ENCODE measurements at places on chromosomes 13 and 19.
A peak's percentile ranks its signal among the peaks of the same experiment; 100 is the strongest.

DNA sequence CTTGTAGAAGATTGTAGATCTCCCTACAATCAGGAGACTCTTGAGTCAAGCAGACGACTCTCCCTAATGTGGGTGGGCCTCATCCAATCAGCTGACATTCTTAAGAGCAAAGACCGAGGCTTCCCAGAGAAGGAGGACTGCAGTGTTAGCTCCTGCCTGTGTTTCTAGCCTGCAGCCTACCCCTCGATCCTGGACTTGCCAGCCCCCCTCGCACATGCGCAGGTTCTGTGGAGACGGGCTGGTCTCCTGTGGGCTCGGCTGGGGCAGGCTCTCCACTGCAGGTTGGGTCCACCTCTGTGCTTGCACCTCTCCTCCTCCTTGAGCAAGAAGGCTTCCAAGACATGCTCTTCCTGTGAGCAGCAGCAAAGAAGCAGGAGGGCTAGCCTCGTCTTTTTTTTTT, 185.2 kb upstream of the SOX1 start:
- DNase-seq = no peak

DNA sequence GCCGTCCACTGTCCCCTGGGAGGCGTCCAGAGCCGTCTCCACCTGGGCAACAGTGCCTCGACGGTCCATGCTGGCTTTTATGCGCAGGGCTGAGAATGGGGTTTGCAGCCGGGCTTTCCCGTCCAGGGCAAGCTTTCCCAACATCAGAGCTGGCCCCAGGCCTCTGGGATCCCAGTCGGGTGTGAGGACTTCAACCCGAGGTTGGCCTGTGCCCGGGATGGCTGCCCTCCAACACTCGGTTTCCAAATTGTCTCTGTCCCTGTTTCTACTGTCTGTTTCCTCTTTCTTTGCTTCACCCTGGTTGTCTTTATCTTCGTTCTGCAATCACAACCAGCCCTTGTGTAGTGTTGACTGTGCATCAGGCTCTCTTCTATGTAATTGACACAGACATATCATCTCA, at the start of gene IFNL4:
IFNL4 (minus strand) TSS at position 51 of the 400 bp plus-strand sequence.
- no peak for DNase-seq

- no peak for DNase-seq
Observed at GRCh38 chr19:2416321-2417097, 10.9 kb downstream of the TIMM13 start.

DNA sequence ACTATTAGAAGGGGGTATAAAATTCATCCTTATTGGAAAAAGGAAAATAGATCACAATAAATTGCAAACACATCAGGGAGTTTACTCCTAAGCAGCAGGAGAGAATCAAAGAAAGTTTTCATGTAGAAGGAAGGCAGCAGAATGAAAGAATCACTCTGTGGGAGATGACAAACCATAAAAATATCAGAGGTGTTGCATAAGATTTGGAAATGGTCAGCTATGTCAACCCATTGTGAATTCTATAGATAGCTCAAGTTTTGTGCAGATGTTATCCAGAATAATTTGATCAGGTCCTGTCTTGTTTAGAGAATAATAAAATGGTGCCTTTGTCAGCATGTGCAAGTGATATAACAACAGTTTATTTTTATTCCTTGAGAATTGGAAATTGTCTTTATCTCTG, 622.4 kb downstream of the DCT start:
- DNase-seq = no peak

GRCh38 chr13:95485045-95485517, 67.4 kb upstream of the CLDN10 start:
- no peak for DNase-seq

GRCh38 chr19:4015705-4016402, 8.3 kb downstream of the PIAS4 start:
- DNase-seq = no peak

DNA sequence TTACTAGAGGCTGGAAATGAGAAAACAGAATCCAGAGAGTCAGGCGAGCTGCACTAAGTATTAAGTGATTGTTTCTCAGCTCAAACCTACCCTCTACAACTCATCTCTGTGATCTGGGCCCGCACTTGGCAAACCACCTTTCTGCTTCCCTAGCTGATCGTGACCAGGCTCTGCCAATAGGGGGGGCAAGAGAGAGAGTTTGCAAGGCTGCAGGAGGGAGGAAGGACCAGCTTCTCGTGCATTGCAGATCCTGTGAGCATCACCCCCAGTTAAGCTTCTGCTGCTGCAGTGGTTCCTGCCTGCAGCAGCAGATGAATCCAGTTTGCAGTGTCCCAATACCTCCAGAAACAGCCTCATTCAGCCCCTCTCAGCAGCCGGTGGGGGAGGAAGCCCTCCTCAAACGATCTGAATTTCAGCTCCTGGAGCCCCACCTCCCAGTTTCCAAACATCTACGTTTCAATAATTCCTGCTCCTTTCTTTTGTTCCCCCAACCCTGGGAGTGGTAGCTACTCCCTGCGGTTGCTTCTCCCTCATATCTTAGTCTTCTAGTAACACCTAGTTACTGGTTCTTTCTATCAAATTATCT, 20.0 kb downstream of the XRCC1 start:
- no peak for DNase-seq

DNA sequence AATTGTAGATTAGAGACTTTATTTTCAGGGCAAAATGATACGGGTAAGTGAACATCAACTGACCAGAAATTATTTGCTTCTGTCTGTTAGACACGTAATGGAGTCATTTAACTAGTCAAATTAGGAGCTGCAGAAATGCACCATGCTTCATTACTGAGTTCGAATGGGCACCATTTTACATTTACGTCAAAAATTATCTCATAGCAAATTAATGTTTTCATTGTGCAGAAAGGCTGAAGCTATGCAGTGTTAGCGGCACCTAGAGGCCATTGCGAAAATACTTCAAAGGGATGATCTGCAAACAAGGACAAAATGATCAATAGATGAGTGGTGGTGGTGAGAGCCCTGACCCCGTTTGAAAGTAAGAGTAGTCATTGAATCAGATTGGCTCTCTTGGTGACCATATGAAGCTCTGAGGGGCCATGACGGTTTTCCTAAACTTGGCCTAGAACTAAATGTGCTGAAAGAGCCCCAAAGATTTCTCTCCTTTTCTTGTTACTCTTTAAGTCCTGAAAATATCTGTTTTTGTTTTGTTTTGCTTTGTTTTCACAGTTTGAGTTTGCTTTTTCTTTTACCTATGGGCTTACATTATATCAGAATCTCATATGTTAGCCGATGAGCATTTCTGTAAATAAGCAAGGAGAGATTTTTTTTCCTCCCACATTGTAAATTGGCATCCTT, 277.9 kb downstream of the ZNF536 start:
- no peak for DNase-seq

- no peak for DNase-seq
Observed at GRCh38 chr19:10895920-10896319, 24.6 kb downstream of the CARM1 start.

GRCh38 chr13:98970330-98970729, 7.5 kb downstream of the DOCK9 start:
- DNase-seq = no peak

DNA sequence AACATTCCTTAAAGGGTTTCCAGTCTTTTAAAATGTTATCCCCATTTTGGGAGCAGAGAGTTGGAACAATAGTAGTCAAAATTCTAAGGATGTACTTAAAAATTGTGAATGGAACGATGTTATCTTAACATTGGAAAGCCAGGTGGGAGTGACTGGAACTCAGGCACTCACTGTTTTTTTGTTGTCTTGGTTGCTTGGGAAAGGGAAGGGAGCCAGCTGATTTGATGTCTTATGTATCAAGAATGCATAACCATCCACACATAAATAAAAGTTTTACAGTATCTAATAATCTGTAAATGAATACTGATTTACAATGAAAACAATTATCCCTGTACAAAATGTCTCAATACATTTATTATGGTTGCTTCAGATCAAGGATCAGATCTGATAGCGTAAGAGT, 88.7 kb downstream of the SLC10A2 start:
- no peak for DNase-seq

DNA sequence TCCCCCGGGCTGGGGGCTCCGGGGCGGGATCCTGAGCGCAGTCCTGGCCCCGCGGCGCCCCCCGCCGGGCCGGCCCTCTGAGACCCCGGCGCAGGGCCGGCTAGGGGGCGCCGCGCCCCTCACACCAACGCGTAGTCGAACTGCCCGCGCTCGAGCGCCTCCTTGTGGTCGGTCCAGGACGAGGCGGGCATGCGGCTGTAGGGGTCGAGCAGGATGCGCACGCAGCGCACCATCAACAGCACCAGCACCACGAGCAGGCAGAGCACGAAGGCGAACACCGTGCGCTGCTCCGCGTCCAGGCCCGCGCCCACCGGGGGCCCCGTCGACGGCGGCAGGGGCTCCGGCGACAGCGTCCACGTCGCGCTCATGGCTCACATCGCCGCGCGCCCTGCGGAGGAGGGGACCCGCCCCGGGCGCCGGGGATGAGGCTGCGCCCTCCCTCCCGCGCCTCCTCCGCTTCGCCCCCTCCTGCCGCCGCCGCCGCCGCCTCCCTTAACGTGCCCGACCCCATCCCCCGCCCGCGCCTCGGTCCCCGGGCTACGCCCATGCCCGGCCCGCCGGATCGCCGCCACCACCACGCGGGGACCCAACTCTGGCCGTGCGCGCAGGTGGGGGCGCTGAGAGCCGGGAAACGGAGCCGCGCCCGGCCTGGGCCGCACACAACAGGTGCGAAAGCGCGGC, 624 bp downstream of the CTXN1 start:
- DNase-seq = no peak

- no peak for DNase-seq
Observed at GRCh38 chr13:34420702-34421346, 521.2 kb upstream of the NBEA start.

GRCh38 chr19:33522371-33522662, 726 bp upstream of the PEPD start:
- DNase-seq = no peak

GRCh38 chr13:27619728-27620376, 477 bp downstream of the LNX2 start:
- DNase-seq = peak; percentile 50

DNA sequence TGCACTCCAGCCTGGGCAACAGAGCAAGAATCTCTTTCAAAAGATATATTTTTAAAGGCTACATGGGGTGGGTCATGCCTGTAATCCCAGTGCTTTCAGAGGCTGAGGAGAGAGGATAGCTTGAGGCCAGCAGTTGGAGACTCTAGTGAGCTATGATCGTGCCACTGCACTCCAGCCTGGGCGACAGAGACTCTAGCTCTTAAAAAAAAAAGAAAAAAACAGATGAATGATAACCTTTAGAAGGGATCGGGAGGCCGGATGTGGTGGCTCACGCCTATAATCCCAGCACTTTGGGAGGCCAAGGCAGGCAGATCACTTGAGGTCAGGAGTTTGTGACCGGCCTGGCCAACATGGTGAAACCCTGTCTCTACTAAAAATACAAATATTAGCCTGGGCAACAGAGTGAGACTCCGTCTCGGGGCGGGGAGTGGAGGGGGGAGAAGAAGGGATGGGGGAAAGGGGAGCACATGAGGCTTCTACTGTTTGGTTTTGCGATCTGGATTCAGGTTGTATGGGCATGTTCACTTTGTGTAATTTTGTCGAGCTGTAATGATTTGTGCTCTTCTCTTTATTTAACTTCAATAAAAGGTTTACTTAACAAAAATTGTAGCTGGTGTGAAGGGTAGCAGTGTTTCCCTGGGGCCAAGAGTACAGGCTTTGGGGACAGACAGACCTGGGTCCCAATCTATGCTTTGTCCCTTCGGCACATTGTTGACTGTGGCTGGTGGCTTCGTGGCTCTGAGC, 1.1 kb upstream of the PSMC4 start:
- no peak for DNase-seq

DNA sequence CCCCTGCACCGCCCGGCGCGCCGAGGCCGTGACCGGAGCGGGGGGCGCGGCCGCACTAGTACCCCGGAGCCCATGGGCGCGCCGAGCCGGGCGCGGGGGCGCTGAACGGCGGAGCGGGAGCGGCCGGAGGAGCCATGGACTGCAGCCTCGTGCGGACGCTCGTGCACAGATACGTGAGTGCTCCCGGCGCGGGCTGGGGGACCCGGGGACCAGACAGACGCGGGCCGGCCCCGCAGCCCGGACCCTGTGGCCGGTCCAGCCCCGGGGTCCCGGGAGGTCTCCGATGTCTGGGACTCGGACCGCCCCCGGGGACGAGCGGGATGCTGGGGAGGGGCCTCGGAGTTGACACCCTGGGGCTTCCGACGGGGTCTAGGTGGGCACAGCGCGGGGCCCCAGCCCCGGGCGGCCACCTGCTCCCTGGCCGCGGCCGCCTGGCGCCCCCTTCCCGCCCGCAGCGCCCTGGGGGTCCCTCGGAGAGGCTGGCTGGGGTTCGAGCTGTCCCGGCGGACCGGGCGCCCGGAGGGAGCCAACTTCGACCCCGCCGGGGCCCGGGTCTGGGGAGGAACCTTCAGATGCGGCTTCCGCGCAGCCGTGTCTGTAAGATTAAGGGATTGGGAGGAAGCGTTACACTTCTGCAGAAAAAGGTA, 568 bp downstream of the ATP11A start:
- no peak for DNase-seq

DNA sequence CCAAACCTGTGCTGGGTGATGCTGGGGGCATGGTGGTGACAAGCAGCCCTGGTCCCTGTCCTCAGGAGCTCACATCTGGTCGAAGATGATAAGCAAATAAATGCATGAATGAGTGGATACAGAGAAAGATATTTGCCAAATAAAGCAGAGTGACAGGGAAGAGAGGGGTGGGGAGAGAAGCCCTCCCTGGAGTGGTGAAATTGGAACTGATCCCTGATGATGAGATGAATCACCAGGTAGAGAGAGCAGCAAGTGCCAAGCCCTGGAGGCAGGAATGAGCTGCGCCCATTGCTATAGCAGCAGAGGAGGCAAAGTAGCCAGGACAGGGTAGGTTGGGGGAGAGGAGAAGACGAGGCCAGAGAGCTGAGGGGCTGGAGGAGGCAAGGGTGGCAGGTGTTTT, 13.7 kb downstream of the FXYD5 start:
- DNase-seq = no peak

GRCh38 chr19:556611-557382, 12.9 kb downstream of the GZMM start:
- DNase-seq = no peak

All from GOT3 (cell line).